T-helper 17 cell (primary cell): ENCODE measurements at places on chromosomes 16 and 17. TPM values are rescaled to one million over a fixed set of nuclear protein-coding genes. Genes with fewer than 3 reads are reported as not detected.

GRCh38 chr16:85252461-85252860, 140.2 kb upstream of the CIBAR2 start:
- H3K36me3 ChIP-seq = peaks cover 3% of the 10 kb centered on the region
- peaks cover 19% of the 10 kb centered on the region for H3K27me3 ChIP-seq
- no peak overlapping the region for H3K4me3 ChIP-seq
- H3K27ac ChIP-seq = no peak overlapping the region

DNA sequence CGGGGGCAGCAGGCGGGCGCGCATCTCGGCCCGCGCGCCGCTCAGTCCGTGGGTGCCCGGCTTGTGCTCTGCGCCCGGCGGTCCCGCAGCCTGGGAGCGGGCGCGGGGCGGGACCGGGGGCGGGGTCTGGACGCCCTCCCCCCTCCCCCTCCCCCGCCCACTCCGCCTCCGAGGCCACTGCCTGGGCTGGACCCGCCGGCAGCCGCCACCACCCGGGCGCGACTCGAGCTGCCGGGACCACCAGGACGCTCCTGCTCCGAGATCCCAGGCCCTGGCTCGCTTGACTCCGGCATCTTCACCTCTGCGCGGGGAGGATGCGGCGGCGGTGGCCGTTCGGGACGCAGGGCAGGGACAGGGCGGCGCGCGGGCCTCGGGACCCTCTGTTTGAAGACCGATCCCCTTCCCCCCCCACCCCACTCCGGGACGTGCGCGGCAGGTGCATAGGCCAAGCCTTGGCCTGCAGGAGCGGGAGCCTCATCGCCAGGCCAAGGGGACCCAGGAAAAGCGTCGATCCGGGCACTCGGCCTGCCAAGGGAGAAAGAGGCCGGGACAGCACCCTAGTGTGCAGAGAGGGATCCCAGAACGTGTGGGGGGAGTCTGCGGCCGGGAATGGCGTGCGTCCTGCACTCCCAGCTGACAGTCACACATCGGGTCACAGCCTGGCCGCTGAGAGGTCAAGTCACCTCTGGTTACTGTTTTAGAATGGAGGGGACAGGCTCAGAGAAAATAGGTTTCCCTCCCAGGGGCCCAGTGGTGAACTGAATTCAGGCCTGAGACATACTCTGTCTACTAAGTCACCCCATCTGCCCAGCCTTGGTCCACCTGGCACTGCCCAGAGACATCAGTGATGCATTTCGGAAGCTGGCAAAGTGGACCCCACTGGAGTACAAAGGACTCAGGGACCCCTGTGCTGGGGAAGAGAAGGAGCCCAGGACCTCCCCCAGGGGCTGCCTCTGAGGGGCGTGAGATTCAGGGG, at the start of gene HS3ST6:
Gene HS3ST6, minus strand, starts transcription at position 65 of the 976 bp plus-strand sequence. CDS start 92 bp downstream, outside the sequence.
- peaks cover 7% of the 10 kb centered on the region for H3K36me3 ChIP-seq
- H3K27ac ChIP-seq = no peak within 1 kb of the TSS
- peaks cover 60% of the 10 kb centered on the region for H3K27me3 ChIP-seq
- H3K4me3 ChIP-seq = no peak within 1 kb of the TSS
- DNase-seq = no peak
- peaks cover 8% of the 10 kb centered on the region for H3K4me1 ChIP-seq

GRCh38 chr17:63382826-63383225, 63.3 kb downstream of the CYB561 start:
- H3K36me3 ChIP-seq = peaks cover 8% of the 10 kb centered on the region
- H3K27ac ChIP-seq = peak overlapping the region; percentile 21
- no peaks in the 10 kb centered on the region for H3K27me3 ChIP-seq
- H3K4me3 ChIP-seq = no peak overlapping the region

- H3K4me3 ChIP-seq = peak overlapping the region; percentile 98
- DNase-seq = no peak
- peak overlapping the region; percentile 83 for H3K27ac ChIP-seq
- peaks cover 11% of the 10 kb centered on the region for H3K4me1 ChIP-seq
- H3K27me3 ChIP-seq = no peaks in the 10 kb centered on the region
- H3K36me3 ChIP-seq = peaks cover 5% of the 10 kb centered on the region
Observed at GRCh38 chr16:369866-370436, 387 bp downstream of the MRPL28 start.

DNA sequence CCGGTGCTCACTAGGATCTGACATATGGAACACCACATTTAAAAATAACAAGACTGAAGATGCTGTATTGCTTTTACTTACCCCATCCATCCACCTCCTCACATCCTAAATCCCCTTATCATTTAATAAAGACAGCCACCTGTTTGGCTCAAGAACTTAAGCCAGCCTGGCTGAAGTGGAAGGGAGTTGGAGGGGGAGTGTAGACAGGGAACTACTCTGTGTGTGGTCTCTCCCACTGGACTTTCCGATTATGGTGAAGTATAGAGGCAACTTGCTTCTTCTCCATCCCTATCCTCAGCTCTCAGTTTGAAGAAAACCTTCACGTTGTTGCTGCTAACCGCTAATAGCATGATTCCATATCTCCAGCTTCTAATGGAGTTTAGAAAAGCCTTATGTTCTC, 313.4 kb downstream of the CDH11 start:
- H3K36me3 ChIP-seq = no peaks in the 10 kb centered on the region
- no peak overlapping the region for H3K4me3 ChIP-seq
- no peak overlapping the region for H3K27ac ChIP-seq

DNA sequence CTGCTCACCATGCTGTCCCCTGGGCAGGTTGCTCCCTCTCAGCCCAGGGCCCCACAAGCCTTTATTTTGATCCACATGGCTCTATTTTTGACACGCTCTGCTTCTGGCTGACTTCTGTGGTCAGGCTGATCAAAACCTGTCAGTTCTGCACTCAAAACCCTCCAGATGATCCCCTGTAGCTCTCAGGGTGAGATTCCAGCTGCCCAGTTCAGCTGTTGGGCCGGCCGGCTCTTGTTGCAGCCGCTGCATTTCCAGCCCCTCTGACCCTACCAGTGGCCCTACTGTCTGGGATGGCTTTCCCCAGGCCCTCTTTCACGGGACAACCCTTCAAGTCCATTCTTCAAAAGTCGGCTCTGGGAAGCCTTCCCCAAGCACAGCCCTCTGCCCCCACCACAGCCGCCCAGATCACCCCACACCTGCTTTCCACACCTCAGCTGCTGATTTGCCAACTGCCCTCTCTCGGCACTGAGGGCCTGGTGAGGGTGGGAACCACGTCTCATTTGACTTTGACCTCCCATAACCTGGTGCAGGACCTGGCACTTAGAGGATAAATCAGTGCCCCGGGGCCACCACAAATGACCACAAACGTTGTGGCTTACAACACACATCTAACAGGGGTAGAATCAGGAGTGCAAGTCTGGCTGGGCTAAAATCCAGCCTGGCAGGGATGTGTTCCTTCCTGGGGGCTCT, 16.3 kb upstream of the CACNG4 start:
- peaks cover 13% of the 10 kb centered on the region for H3K4me1 ChIP-seq
- no peak for DNase-seq
- H3K27ac ChIP-seq = no peak overlapping the region
- peaks cover 82% of the 10 kb centered on the region for H3K27me3 ChIP-seq
- peaks cover 11% of the 10 kb centered on the region for H3K36me3 ChIP-seq

GRCh38 chr17:16123531-16123930, 91.8 kb downstream of the NCOR1 start:
- DNase-seq = no peak
- peaks cover 28% of the 10 kb centered on the region for H3K36me3 ChIP-seq
- no peaks in the 10 kb centered on the region for H3K27me3 ChIP-seq
- peaks cover 19% of the 10 kb centered on the region for H3K4me1 ChIP-seq
- H3K27ac ChIP-seq = no peak overlapping the region

DNA sequence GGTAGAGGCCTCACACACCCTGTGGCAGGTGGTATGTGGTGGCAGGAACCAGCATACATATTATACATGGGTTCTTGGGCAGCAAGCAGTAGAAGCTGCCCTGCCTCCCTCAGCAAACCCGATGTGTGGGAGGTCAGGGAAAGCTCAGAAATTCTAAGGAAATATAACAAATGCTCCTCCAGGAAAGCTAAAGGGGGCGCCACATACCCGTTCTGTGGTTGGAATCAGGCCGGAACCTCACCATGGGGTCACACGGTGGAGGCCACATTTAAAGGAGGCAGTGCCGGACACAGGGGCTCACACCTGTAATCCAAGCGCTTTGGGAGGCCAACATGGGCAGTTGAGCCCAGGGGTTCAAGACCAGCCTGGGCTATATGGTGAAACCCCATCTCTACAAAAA, 12.4 kb upstream of the KATNB1 start:
- peaks cover 16% of the 10 kb centered on the region for H3K27me3 ChIP-seq
- no peak overlapping the region for H3K4me3 ChIP-seq
- H3K36me3 ChIP-seq = no peaks in the 10 kb centered on the region
- H3K27ac ChIP-seq = no peak overlapping the region

DNA sequence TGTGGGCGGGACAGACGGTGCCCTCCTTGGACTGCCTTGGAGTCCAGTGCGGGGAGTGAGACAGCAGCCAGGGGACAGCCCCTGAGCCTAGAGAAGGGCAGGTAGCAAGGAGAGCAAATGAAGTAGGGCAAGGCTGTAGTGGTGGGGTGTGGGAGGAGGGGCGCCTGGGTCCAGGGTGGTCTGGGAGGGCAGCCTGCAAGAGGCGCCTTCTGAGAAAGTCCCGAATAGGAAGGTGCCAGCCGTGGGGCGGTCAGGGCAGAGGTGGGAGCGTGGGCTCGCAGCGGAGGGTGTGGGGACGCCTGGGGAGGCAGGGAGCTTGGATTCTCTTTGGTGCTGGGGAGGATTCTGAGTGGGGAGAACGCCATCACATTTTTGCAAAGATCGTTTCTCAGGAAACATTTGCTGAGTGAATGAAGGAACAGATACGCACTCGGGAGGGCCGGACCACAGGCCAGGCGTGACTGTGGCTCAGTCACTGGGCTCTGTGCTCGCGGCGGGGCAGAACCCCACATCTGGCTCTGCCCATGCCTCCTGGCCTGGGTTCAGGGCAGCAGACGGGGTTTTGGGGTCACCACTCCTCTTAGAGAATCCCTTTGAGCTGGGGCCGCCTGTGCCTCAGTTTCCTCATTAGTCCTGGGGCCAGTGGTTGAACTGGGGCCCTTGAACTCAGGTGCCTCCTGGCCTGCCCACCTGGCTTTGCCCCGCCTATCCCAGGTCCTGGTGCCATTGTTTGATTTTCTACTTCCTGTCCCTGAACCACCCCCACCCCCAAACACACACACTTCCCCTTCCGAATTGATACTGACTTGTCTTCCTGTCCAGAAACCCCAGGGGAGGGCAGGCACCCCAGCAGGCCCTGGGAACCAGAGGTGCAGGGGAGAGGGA, 4.2 kb downstream of the SNN start:
- peak overlapping the region; percentile 89 for H3K27ac ChIP-seq
- peak overlapping the region; percentile 76 for H3K4me3 ChIP-seq
- no peaks in the 10 kb centered on the region for H3K36me3 ChIP-seq
- H3K27me3 ChIP-seq = no peaks in the 10 kb centered on the region

DNA sequence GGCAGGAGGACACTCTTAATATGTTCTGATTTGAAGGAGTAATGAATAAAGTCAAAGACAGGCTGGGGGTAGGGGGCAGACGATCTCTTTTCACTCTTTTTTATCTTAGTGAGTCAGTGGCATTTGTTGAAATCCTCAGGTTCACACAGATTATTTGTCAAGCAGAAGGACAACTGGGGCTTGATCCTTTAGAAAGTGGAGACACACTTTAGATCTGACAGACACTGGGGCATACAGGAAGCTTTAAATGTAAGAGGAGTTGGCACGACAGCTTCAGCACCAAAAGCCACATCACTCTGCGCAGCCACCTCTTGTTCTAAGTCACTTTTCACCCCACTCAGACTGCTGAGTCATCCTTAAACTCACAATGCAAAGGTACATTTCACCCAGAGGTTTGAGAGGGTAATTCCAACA, 121.5 kb downstream of the STXBP4 start:
- H3K4me3 ChIP-seq = peak overlapping the region; percentile 86
- H3K4me1 ChIP-seq = peaks cover 38% of the 10 kb centered on the region
- peak; percentile 45 for DNase-seq
- H3K27me3 ChIP-seq = no peaks in the 10 kb centered on the region
- peak overlapping the region; percentile 99 for H3K27ac ChIP-seq

DNA sequence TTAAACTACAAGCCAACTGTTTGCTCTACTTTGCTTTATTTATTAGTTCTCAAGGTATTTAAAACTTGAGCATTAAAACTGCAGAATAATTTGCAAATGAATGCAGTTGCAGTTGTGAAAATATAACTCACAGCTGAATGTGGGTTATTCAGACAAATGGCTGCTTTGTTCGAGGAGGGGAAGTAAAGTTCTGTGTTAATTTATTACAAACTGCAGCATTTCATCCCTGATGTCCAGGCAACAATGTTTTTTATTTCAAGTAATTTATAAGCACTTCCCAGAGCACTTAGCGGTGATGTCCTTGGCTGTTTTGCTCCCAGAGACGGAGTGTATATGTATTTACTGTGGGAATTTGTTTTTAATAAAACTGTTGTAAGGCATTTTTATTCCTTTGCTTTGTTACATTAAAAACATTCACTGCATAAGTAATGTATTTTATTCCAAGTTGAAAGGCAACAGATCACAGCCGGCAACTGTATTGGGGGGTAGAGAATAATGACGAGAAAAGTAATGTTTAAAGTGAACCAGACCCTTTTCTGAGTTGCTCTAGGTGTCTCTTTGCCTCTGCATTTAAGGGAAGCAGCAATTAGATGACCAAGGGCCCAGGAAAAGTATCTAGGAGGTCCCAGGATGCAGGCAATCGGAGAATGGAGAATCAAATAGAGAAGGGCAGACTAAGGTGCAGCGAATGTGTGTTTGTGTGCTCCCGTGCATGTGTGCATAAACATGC, 291.2 kb upstream of the SALL1 start:
- H3K4me3 ChIP-seq = no peak overlapping the region
- no peaks in the 10 kb centered on the region for H3K4me1 ChIP-seq
- no peak overlapping the region for H3K27ac ChIP-seq
- no peak for DNase-seq

GRCh38 chr17:29567304-29567553, 392 bp upstream of the ABHD15 start:
- H3K4me1 ChIP-seq = peaks cover 38% of the 10 kb centered on the region
- DNase-seq = no peak
- peak overlapping the region; percentile 97 for H3K4me3 ChIP-seq
- peaks cover 2% of the 10 kb centered on the region for H3K36me3 ChIP-seq
- no peaks in the 10 kb centered on the region for H3K27me3 ChIP-seq

GRCh38 chr17:596763-597644, 117.6 kb downstream of the VPS53 start:
- no peaks in the 10 kb centered on the region for H3K27me3 ChIP-seq
- DNase-seq = no peak
- H3K4me3 ChIP-seq = no peak overlapping the region
- H3K27ac ChIP-seq = no peak overlapping the region
- H3K4me1 ChIP-seq = peaks cover 3% of the 10 kb centered on the region

GRCh38 chr17:37532756-37533155, 43.1 kb downstream of the DUSP14 start:
- DNase-seq = no peak
- no peak overlapping the region for H3K4me3 ChIP-seq
- H3K36me3 ChIP-seq = peaks cover 10% of the 10 kb centered on the region
- no peaks in the 10 kb centered on the region for H3K27me3 ChIP-seq

GRCh38 chr17:81601525-81602120, 35.3 kb downstream of the NPLOC4 start:
- DNase-seq = peak; percentile 20
- no peak overlapping the region for H3K4me3 ChIP-seq
- peaks cover 3% of the 10 kb centered on the region for H3K36me3 ChIP-seq
- H3K27ac ChIP-seq = peak overlapping the region; percentile 65
- peaks cover 12% of the 10 kb centered on the region for H3K4me1 ChIP-seq

- H3K27me3 ChIP-seq = peaks cover 40% of the 10 kb centered on the region
- H3K4me3 ChIP-seq = no peak overlapping the region
- DNase-seq = no peak
- no peak overlapping the region for H3K27ac ChIP-seq
- no peaks in the 10 kb centered on the region for H3K4me1 ChIP-seq
Observed at GRCh38 chr16:26951950-26952349, 114.8 kb upstream of the C16orf82 start.

- H3K36me3 ChIP-seq = no peaks in the 10 kb centered on the region
- no peak overlapping the region for H3K27ac ChIP-seq
- no peak overlapping the region for H3K4me3 ChIP-seq
- DNase-seq = no peak
Observed at GRCh38 chr17:29972277-29972676, 30.8 kb downstream of the EFCAB5 start.

The ST6GALNAC2 gene
- total RNA-seq = 2.2 TPM

The CCDC200 gene
- 0.40 TPM for total RNA-seq

The ASPA gene
- total RNA-seq = not detected

The CSH2 gene
- 3.6 TPM for total RNA-seq
